ENCODE measurements at places on chromosomes 2 and 18.

- DNase-seq, result no peak
These were observed 548 bp upstream of the FBLN7 start for GRCh38 chr2:112137516-112138158.

- DNase-seq, result no peak
These were observed 394.7 kb downstream of the CLIP4 start for GRCh38 chr2:29509878-29510277.

DNA sequence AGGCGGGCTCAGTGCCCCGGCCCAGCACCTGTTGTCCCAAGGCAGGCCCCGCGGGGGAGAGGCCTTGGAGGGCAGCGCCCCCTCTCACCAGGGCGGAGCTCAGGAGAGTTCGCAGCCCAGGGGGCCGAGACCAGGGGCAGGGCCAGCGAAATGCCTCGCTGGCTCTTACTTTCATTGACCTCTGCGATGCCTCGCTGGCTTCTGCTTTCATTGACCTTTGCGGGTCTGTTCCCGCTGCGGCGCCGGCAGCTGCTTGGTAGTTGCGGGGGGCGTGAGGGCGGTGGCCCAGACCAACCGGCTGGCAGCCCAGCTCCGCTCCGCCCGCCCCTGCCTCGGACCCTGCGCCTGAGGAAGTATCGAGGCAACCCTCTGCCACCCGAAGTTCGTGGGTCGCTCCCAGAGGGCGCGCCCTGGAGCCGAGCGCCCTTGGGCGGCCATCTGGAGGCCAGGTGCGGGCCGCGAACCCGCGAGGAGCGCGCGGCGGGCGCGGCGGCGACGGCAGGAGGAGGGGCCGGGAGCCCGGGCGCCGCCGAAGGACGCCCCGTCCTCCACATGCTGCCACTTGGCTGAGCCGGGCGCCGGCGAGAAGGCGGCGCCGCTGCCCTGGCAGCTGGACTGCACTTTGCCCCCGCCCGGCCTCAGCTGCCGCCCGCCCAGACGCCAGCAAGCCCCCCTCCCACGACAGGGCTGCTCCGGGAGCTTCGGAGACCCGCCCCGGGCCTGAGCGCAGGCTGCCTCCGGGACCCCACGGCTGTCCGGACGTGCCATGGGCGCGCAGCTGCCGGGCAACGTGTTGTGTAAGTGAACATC is 118.0 kb upstream of the MSTN start:
- DNase-seq, result peak; percentile 0

DNA sequence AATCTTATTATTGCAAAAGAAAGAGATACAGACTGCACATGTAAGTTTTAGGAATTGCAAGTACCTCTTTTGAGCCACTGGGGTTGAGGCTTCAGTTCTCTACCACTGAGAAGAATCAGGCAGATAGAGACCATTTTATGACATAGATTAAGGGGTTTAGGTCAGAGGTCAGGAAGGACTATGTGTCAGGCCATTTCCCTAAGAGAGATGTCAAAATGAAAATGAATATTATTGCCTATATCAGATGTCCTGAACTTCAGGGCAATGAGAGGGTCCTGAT is 113.7 kb downstream of the GATA6 start:
- no peak for DNase-seq

DNA sequence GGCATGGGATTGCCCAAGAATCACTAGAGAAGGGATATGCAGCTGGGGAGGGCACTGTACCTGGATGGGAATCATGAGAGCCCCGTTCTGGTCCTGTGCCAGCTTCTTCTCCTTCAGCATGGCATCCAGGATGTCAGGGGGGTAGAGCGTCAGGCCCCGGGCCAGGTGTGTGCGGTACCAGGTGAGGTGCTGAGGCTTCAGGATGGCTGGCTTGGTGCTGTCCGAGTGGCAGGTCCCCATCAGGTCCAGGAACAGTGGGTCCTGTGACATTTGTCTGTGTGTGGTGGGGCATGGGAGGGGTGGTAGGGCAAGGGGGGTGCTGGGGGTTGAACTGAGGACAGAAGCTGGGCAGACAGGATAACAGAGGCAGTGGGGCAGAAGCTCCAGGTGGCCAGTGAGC is 13.2 kb downstream of the CFAP65 start:
- DNase-seq, result no peak

- no peak for DNase-seq
These were observed 81.3 kb downstream of the NFATC1 start for GRCh38 chr18:79476918-79477571.

- DNase-seq, result no peak
These were observed 47.7 kb upstream of the TUBA3E start for GRCh38 chr2:130245976-130246375.

- no peak for DNase-seq
These were observed 167.9 kb downstream of the NCKAP5 start for GRCh38 chr2:133400411-133400810.

Data from activated CD4-positive, alpha-beta T cell treated with anti-CD3 and anti-CD28 coated beads, Interleukin-2, amount 50 U/mL, for 4 hours (primary cell).